ENCODE measurements at places on chromosomes 11 and 22.
A peak's percentile ranks its signal among the peaks of the same experiment; 100 is the strongest.

GRCh38 chr11:84419616-84420015 is 1133.4 kb upstream of the CCDC90B start:
- DNase-seq = no peak

DNA sequence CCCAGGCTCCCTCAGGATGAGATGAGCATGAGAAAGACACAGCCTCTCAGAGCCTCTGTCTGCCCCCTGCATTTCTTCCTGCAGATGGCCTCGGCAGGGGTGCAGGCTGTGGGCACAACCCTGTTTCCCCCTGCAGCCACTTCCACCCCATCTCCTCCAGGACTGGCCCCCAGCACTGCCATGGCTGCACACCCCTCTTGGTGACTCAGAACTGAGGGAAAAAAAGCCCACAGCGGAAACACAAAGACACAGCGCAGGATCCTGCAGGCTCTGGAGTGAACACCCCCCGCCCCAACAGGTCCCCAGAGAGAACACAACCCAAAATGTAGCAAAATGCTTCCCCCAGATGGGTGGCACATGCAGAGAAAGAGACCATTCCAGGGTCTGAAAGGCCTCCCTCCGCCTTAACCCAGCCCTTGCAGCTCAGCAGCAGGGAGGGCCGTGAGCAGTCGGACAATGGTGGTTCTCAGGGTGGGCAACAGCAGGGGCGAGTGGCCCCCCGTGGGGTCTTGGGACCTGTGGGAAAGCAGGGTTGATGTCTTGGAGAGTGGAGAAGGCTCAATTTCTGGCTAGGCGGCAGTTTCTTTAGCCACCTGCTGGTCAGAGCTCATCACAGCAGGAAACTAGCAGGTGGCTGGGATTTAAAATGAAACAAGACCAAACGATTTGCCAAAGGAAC is 8.0 kb downstream of the TUBGCP6 start:
- no peak for DNase-seq

DNA sequence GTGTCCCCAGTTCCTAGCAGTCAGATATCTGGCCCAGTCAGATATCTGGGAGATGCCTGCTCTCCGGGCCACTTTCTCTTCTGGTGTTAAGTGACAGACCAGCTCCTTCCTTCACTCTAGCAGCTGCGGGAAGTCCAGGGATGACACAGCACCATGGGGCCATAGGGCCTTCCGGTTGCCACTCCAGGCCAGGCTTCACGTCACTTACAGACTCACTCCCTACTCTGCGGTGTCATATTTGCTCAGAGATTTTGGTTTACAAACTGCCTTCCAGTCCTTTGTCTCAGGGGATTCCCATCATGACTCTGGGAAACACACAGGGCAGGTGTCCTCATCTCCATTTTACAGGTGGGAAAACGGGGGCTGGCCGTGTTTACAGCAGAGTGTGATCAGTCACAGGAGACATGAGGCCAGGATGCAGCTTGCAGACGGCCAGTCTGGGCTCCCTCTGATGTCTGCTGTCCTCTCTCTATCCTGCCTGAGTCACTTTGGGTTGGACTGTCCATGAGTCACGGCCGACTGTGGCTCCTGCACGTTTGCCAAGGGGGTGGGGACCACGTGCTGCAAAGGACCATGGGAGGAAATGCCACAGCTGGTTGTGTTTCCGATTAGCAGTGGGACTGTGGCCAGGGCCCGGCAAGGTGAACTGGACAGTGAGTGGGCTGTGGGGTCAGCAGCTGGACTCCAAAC is 8.2 kb upstream of the TBC1D22A start:
- DNase-seq = no peak

DNA sequence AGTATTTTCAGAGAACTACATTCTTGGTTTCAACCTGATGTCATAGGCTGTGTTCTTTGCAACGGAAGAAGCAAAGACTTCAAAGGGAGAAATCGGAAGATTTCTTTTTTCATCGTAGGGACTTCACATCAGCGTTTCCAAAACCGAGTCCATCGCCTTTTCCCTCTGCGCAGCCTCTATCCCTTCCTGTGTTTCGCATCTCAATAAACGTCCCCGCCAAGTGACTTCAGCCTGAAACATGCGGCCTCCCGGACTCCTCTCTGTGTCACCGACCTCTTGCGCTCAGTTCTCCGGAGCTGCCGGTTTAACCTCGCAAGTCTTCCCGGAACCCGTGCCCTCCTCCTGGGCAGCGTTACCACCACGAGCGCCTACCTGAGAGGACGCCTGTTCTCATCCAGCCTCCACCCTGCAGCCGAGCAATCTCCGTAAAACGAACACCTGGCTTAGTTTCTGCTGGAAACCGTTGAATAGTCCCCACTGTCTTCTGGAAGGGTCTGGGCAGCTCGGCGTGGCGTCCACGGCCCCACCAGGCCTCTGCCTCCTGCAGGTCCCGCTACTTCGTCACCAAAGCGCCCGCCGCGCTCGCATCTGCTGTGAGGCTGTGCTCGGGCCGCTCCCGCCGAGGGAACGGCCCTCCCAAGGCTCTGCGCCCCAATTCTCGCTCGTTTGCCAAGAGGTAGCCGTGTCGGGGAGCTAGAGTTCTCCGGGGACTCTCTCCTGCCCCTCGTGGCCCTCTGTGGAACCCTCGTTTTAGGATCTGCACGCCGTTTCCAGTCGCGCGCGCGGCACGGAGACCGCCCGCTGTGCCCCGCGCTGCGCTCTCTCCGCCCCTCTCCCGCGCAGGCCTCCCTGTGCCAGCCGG is at the start of gene GLB1L3:
TSS of gene GLB1L3 (plus strand) at position 846 of the 862 bp plus-strand sequence. CDS start 362 bp downstream, outside the sequence.
- peak; percentile 57 for DNase-seq

DNA sequence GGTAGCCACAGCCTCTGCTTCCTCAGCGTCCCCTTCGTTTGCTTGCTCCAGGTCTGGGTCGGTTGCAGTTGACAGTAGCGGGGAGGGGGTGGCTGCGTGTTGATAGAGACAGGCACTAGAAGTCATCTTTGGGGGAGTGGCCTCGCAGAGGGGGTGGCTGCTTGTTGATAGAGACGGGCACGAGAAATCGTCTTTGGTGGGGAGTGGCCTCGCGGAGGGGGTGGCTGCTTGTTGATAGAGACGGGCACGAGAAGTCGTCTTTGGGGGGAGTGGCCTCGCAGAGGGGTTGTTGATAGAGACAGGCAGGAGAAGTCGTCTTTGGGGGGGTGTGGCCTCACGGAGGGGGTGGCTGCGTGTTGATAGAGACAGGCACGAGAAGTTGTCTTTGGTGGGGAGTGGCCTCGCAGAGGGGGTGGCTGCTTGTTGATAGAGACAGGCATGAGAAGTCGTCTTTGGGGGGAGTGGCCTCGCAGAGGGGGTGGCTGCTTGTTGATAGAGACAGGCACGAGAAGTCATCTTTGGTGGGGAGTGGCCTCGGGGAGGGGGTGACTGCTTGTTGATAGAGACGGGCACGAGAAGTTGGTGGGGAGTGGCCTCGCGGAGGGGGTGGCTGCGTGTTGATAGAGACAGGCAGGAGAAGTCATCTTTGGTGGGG is 328.3 kb downstream of the TBC1D22A start:
- no peak for DNase-seq

- DNase-seq = no peak
These were observed 12.7 kb downstream of the ANO3 start for GRCh38 chr11:26344647-26345046.

GRCh38 chr11:76974179-76974891 is 59.9 kb upstream of the B3GNT6 start:
- no peak for DNase-seq

DNA sequence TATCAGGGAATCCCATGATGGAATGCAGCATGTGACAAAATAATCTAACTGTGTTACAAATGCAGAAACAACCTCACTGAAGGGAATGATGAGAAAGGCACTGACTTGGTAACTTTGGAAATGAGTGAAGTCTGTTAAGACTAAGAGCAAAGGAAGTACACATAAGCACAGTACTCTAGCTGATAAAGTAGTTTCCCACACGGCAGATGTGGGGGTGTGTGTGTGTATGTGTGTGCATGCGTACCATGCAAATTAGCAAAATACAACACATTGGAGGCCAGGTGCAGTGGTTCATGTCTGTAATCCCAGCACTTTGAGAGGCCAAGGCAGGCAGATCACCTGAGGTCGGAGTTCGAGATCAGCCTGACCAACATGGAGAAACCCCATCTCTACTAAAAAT is 16.6 kb upstream of the NLRP6 start:
- DNase-seq = no peak

DNA sequence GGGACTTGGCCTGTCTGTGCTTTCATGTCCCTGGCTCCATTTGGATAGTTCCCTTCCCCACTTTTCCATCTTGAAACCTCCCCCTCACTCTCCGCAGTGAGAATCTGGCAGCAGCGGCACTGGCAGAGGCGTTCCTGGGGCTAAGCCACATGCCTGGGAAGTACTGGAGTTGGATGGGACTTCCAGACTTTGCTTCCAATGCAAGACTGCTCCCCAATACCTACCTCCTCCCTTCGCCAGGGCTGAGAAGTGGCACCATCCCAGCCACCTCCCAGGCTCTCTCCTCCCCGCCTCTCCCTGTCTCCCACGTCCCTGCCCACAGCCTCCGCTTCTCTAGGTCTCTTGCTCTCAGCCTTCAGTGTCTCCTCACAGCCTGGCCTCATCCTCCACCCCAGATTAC is 16.6 kb downstream of the TST start:
- DNase-seq = no peak

DNA sequence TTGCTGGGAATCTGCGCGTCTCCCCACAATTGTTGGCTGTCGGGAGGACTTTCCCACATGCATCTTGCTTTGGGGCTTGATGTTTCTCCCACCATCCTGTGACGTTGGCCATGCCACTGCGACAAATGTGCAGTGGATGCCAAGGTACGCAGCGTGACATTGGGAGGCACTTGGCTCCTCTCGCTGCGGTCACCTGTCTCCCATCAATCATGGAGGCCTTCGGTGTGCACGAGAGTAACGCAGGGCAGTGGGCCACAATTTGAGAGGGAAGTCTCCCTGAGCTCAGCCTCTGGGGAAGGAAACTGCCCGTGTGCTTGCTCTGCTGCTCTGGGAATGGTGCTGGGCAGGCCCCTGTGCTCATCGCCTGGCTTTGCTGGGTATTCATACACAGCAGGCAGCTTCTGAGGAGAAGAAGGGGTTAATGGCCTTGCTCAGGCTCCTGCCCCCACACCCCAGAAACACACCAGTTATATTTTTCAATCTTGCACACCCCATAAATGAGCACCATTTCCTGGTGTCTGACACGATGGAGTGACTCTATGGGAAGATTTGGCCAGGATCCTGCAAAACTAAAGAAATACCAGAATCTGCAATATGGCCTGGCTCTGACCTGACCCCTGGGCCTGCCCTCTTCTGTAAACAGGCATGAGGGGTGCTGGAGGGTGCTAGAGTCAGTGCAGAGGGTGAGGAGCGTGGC is 153.5 kb downstream of the ADAMTS15 start:
- no peak for DNase-seq

DNA sequence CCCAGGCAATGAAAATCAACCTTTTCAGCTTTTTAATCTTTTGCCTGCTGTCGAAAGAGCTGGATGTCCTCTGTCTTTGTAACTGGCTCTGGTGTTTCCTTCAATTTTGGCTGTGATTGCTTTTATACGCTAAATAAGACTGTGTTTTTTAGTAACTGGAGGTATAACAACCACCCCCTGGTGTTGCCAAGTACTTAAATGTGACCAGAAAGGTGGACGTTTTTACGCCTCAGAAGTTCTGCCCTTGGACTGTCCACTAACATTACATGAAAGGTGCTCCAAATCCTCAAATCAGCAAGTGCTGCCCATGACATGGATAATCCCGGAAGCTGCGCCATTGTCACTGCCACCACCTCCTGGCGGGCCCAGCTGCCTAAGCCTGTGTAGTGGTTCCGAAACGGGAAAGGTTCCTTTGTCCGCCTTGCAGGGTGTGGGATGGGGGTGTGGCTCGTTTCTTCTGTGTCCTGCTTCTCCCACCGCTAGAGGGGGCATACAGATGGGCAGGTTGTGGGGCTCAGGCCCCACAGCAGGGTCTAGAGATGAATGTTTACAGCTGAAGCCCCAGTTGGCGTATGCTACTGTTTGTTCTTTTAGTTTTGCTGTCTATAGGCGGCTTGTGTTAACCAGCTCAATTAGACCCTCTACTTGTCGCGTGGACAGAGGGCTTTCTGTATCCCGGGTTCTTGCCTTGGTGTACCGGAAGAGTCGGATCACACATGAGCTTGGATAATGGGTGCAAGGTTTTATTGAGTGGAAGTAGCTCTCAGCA is 82.2 kb upstream of the SEPTIN5 start:
- no peak for DNase-seq

DNA sequence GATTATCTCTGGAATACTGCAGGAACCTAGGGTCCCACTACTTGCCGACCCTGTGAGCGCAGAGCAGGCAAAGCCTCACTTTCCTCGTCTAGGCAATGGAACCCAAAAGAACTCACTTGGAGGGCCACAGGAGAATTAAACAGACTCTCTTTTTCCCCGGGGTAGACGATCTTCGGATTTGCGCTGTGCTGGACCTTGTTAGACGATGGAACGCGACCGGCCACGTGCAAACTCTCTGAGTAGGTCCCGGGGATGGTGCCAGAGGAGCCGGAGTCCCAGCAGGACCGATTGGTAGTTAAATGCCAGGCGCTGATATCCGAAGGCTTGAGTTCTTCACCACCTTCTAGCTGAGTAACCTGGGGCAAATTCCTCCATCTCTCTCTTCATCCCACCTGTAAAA is 1.0 kb upstream of the SLC1A2 start:
- no peak for DNase-seq

DNA sequence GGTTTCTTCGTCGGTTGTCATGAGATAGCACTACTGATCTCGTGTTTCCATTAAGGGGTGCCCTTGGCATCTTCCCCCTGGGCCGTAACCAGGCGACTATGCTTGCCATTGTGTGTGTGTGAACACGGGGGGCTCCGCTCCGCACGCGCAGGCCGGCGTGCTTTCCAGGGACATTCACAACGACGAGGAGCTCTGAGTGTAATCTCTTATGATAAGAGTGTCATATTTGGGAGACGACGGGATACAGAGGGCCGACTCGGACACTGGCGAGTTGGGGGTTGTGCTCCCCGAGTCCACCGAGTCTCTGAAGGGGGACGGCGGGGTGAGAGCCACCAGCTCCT is 170.9 kb upstream of the CTSC start:
- no peak for DNase-seq

GRCh38 chr22:23365961-23366360 is 185.7 kb downstream of the BCR start:
- no peak for DNase-seq

DNA sequence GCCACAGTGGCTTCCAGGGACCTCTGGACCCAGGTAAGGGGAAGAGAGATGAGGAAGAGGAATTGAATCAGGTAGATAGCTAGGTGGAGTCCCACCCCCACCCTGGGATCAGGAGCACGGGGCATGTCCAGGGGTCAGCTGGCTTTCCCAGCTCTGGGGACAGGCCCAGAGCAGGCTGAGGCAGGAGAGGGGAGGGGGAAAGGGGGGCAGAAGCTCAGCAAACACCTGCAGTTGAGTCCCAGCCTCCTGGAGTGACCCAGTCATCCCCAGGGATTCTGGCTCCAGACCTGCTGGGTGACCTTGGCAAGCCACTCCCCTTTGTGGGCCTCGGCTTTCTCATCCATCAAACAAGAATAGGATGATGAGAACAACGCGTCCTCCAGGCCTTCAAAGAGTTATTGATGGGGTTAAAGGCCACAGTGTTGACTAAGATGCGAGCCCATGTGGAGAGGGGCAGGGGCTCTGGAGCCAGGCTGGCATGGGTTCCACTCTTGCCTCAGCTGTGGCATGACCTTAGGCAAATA is 16.0 kb downstream of the STARD10 start:
- DNase-seq = no peak
